ENCODE measurements at places on chromosomes 13 and 19.

DNA sequence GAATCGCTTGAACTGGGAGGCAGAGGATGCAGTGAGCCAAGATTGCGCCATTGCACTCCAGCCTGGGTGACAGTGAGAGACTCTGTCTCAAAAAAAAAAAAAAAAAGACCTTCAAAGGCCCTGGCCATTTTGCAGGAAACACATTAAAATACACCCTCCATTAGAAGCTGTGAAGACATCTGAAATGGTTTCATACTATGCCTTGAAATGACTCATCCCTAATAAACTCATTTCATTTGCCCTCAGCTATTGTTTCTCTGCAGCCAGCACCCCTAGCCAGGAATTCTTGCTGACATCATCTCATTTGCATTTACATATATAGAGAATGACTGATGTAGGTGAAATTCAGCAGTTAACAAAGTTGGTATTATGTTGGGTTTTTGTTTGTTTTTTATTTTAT, 8.7 kb downstream of the EML2 start:
- DNase-seq: no peak

DNA sequence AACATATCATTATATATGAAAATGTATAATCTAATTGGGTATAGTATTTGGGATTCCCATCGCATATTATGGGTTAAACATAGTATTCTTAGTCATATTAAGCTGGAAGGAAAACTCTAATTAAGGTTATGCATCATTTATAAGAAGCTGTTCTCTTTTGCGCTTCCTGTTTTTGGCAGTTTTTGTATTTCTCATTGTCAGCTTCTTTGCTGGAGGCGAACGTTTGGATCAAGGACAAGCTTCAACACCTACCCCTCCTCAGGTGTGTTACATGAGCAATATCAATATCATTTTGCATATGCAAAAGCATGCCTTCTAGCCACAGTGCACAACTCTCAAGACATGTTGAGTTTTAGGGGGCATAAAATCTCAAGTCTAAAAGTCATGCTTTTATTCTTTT, 439.8 kb downstream of the TDRD3 start:
- DNase-seq: no peak

DNA sequence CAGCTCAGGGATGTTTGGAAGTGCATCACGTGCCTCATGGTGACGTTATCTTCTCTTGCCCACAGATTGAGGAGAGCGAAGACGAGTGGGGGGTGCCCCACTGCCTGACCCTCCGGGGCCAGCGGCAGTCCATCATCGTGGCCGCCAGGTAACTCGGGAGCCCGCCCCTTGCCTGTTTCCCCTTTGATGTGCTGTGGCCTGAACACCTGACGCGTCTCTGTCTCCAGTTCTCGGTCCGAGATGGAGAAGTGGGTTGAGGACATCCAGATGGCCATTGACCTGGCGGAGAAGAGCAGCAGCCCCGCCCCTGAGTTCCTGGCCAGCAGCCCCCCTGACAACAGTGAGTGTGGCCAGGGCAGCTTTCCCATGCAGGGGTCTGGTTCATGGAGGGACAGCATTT, 137.0 kb downstream of the STK24 start:
- no peak for DNase-seq

- DNase-seq: no peak
These were observed 65.1 kb downstream of the TM9SF2 start for GRCh38 chr13:99566125-99567083.

Data from hematopoietic multipotent progenitor cell (in vitro differentiated cells).